ENCODE measurements at places on chromosomes 5 and 9.

- no peak for DNase-seq
Observed at GRCh38 chr9:70398145-70398556, 16.3 kb downstream of the KLF9 start.

DNA sequence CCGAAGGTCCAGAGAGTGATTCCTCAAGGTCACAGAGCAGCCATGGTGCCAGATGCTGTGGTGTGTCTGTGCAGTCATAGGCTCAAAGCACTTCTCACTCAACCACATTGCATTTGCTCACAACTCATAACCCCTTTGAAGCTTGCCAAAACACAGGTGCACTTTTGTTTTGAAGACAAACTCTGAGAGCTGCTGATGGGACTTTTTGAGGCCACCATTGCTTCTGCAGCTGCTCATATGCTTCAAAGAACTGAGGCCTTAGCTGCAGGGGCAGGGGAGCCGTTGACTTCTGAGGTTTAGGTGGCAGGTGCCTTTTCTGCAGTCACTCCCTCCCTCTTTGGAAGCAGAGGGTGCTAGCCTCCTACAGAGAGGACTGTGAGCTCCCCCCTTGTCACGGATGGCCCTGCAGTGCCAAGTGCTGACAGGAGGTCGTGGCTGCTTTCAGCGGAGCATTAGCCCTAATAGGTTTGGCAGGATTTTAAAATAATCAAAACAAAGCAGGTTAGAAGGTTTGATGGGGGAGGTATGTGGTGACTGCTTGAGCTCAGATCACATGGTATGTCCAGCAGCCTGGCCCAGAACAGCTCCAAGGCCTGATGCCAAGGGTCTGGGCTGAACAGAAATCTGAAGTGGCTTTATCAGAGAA is 232.1 kb downstream of the MAN2A1 start:
- no peak for DNase-seq

GRCh38 chr5:127292030-127292735 is 1.6 kb downstream of the MEGF10 start:
- no peak for DNase-seq

- DNase-seq = no peak
Observed at GRCh38 chr9:116101516-116101915, 52.1 kb upstream of the PAPPA start.

DNA sequence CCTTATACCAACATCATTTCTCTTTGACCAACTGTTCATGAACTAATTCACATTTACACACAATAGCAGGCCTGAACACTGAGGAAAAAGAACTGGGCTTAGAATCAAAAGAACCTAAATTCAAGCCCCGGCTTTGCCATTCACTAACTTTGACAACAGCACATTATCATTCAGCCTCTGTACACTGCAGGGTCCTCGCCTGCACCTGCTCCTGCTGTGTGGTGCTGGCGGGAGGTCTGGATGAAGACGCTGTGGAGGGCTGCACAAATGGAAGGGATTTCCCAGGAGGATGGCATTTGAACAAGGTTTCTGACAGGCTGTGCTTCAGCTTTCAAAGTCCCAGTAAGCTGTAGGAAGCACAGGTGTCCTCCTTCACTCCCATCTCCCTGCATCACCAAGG is 151.2 kb downstream of the ZDHHC21 start:
- no peak for DNase-seq

DNA sequence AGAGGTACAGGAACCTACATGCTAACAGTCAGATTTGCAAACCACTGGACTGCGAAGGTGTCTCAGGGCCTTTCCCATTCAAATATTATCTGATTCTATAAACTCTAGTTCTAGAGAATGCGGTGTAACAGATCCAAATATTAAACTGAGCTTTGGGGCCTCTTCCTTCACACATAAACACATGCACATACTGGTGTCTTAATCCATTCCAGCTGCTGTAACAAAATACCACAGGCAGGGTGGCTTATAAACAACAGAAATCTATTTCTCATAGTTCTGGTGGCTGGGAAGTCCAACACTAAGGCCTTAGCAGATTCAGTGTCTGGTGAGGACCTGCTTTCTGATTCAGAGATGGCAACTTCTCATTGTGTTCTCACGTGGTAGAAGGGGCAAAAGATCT is 30.2 kb downstream of the RETREG1 start:
- DNase-seq = no peak

GRCh38 chr5:76675364-76675763 is 40.6 kb upstream of the F2R start:
- no peak for DNase-seq

GRCh38 chr5:116626272-116626723 is 51.7 kb upstream of the SEMA6A start:
- DNase-seq = no peak

GRCh38 chr5:152116934-152117333 is 192.3 kb upstream of the GLRA1 start:
- DNase-seq = no peak

DNA sequence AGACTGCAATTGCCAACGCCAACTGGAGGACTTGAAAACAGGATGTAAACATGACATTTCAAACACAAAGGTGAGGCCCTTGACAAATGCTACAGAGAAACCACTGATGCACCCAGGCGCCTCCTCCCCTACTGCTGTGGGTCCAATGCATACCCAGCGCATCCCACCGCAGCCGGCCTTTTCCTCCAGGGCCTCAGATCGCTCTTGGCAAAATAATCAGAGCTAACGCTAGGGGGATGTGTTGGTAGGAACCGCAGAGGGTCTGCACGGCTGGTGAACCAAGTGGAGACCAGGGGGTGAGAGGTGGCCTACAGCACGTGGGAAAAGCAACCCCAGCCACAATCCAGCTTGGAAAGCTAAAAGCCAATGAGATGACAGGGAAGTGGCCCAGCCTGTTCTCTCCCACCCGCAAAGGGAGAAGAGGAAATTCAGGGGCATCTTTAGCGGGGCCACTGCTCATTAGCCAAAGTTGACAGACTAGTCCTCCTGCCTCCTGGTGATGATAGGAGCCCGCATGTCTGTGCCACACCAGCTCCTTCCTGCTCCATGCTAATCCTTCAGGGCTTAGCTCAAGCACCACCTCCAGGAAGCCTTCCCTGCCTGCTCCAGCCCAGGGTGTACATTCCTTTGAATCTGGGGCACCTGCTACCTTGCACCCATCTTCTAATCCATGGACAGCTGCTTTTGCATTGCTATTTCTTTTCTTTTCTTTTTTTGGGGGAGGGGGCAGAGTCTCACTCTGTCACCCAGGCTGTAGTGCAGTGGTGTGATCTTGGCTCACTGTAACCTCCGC is 5.9 kb downstream of the FAM163B start:
- no peak for DNase-seq

DNA sequence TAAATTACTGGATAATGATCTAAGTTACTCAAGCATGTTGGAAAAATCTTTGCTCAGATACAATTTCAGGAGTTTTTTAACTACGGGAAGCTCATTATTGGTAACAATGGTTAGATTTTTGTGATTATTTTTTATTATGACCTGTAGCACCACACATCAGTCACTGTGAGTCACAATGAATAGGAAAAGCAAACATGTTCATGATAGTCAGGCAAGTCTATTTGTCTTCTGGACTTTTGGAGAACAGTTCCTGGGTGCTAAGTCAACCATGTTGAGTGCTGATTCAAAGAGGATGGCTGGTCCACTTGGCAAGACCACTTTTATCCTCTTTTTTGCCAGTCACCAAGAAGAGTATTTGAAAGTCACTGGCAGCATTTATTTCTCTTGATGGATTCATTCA is 403.2 kb downstream of the KIF4B start:
- DNase-seq = no peak

GRCh38 chr5:10760096-10760920 is 726 bp downstream of the DAP start:
- peak; percentile 59 for DNase-seq

GRCh38 chr9:91282292-91282691 is 79.4 kb downstream of the AUH start:
- no peak for DNase-seq

- no peak for DNase-seq
Observed at GRCh38 chr9:135590486-135591079, 29.0 kb downstream of the PAEP start.

GRCh38 chr9:85001925-85002324 is 332.4 kb downstream of the NTRK2 start:
- no peak for DNase-seq

GRCh38 chr5:73997960-73998359 is 372.0 kb downstream of the ARHGEF28 start:
- no peak for DNase-seq

DNA sequence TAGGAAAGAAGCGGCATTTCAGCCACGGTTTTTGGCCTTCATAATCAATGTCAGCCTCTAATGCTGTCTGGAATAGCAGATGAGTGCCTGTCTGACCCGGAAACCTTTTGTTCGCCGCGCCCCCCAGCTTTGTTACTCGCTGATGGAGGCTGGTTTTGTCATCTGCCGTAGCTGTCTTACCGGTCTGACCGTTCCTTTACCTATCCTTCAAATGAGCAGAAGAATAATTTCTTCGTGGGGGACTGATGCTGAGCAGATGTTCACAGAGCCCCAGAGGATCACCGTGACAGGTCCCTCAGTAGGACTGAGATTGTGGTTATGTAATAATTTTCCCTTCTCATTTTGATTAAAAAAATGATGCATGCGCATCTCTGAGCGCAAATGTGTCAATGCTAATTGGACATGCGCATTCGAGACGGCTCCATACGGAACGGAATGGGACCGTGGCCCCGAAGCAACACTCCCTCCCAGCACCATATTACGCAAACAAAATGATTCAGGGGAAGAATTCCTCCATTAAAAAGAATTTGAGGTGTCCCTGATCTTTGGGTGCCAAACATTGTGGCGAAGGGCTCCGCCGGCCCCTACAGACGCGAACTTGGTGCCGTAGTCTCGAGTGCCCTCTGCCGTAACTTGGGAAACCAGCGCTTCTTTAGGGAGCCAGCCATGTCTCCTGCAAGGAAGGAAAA is 27.6 kb downstream of the TLX3 start:
- DNase-seq = no peak

- no peak for DNase-seq
Observed at GRCh38 chr9:75938946-75939345, 48.5 kb downstream of the PCSK5 start.

Measured in H54 (cell line).